ENCODE measurements at places on chromosomes 2 and 18.

DNA sequence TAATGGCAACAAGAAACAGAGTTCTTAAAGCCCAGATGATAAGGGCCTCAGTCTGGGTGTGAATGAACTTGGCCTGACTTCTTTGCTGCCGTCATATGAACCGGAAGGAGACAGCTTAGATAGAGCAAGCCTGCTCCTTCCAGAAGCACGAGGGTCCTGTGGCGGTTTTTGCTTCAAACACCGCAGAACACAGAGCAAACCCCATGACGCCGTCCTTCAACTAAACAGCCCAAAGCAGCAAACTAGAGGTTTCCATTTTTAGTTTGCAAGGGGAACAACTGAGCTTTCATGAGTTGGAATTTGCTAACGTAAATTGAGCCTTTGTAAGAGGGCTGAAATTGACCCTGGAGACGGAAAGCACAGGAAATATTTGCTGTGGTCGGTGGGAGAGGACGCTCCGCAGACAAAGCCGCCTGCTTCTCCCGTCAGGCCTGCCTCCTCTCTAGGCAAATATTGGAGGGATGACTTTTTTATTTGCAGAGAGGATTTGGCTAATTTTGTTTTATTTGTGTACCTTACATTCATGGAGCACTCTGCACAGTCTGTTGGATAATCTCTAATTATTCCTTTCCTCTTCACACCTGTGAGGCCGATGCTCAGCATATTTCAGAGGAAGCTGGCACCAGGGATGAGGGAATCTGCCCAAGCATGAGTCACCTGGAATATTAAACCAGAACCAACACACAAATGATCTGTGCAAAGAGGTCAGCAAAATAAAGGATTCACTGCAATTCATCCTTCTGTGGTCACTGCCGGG lies 134.0 kb upstream of the NCK2 start:
- DNase-seq = no peak

- DNase-seq = no peak
These were observed 35.5 kb downstream of the GKN2 start for GRCh38 chr2:68917034-68917718.

DNA sequence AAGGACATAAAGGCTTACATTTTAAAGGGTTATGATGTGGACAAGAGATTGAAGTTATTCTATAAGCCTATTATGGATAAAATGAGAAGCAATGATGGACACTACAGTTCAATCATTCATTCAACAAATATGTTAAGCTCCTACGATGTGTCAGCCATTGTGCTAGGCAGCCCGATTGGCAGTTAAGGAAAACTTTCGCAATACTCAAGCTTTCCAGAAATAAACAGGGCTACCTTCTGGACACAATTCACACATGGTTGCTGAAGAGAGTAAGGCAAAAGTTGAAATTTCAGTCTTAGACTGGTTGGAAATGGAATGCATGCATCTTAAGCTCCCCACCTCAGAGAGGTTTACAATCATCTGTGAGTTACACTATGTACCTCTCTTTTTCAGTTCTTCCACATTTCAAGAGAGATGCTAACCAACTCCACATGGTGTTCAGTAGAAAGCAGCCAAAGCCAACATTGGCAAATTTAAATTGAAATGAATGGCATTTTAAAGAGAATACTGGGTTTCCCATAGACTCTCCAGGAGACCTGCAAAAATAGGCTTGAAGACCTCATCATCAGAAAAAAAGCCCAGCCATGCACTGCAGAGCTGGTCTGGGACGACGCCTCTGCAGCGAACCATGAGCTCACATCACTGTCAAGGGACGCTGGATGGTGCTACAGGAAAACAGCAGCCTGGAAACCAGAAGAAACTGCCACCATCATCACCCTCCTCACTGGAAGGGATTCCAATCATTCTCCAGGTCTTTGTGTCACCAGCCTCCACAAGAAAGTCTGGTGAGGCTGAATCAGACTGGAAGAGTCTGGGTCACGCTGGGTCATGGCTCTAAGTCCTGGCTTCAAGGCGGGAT lies 276.3 kb downstream of the AFF3 start:
- peak; percentile 40 for DNase-seq

DNA sequence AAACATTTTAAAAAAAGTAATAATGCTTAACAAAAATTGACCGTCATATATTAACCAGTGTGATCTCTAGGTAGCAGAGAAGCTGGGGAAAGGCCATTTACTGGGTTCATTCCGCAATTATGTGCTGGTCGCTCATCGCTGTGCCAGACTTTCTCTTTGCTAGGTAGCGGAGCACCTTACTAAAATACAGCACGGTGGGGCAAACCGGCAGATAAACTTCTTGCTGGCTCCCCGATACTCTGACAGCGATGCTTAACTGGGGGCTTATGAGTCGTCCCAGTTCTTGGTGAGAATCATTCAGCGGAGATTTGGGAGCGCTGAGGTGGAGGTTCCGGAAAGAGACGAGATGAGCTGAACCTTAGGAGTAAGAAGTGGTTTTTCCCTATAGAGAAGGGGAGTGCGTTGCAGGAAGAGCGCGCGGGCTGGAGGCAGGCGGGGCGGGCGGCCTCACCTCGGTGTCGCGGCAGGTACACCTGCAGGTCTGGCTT lies 605 bp downstream of the C2orf68 start:
- peak; percentile 48 for DNase-seq

- no peak for DNase-seq
These were observed 117.2 kb downstream of the DYSF start for GRCh38 chr2:71570511-71570910.

- DNase-seq = no peak
These were observed 90.8 kb downstream of the MIB1 start for GRCh38 chr18:21831413-21831831.

GRCh38 chr2:235126768-235127167 lies 175.0 kb downstream of the SH3BP4 start:
- no peak for DNase-seq

All from GM23248 (cell line).